ENCODE measurements at places on chromosomes 7 and 10. TPM values are rescaled to one million over a fixed set of nuclear protein-coding genes. Genes with fewer than 3 reads are reported as not detected.

EPDR1 gene
- total RNA-seq: 15.3 TPM

FAM25G gene
- total RNA-seq: not detected

SLC13A1 gene
- not detected for total RNA-seq

GPR26 gene
- not detected for total RNA-seq

TMEM184A gene
- not detected for total RNA-seq

NKX1-2 gene
- total RNA-seq: 0.12 TPM

CPXM2 gene
- 80.9 TPM for total RNA-seq

C7orf57 gene
- not detected for total RNA-seq

ANKRD30A gene
- total RNA-seq: not detected

PTPRZ1 gene
- total RNA-seq: 8.4 TPM

TMEM120A gene
- 28.5 TPM for total RNA-seq

CYP2E1 gene
- total RNA-seq: 0.22 TPM

ZNF467 gene
- total RNA-seq: 15.4 TPM
